ENCODE measurements at places on chromosomes 3 and 15.
A peak's percentile ranks its signal among the peaks of the same experiment; 100 is the strongest.

DNA sequence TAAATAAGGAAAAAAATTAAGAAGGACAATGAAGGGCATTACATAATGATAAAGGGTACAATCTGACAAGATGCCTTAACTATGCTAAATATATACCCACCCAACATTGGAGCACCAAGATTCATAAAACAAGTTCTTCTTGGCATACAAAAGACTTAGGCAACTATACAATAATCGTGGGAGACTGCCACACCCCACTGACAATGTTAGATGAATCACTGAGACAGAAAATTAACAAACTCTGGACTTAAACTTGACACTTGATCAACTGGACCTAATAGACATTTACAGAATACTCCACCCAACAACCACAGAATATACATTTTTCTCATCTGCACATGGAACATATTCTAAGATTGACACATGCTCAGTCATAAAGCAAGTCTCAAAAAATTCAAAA, 53.2 kb upstream of the IGSF11 start:
- DNase-seq, result no peak

DNA sequence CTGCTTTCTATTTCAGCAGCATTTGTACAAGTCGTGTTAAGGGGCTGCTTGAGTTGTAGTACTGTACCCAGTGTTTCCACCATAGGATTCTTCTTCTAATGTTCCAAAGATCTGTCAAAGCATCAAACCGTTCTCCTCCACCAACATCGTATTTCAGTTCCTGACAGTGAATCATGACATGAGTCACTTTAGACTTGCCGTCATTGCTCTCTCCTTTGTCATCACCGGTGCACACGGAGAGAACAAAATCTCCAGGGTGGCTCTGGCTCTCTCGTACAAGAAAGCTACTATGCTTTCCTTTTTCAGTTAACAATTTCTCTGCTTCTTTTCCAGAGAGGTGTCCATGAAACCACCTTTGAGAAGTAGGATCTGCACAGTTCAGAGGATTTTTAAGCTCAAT, 270.9 kb upstream of the CCDC54 start:
- DNase-seq, result no peak

DNA sequence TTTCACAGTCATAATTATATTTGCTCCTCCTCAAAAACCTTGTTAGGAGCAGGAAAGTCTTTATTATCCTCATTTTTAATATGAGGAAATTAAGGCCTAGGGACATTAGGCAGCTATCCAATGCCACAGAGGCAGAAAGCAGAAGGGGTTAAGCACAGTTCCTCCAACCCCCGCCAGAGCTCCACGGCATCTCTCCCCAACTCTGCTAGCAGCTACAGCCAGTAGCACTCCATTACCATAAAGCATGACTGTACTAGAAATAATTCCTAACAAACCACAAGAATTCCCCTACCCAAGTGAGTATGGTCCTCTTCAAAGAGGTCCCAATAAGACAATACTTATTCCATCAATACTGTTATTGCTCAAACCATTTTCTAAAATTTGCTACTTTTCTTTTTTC, 9.8 kb downstream of the HEG1 start:
- DNase-seq, result no peak

GRCh38 chr3:57164657-57165573, at the start of gene IL17RD:
Gene IL17RD (minus strand): TSS chr3:57165353. CDS start chr3:57165286, 67 bp downstream.
- peak; percentile 48 for DNase-seq

DNA sequence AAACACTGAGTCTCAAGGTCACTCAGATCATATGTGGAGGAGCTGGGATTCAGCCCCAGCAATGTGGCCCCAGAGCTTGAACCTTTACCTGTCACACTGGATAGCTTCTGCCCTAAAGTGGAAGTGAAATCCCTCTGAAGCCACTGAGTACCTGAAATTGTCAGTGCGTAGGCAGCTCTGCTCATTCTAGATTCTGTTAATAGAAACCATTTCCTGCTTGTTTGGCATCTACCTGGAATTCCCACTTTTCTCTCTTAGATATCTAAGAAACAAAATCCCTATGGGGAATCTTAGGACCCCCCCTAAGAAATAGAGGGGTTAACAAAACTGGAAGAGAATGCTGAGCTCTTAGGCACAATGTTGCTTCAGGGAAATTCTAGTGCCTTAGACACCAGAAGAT, 29.8 kb downstream of the FBXL22 start:
- no peak for DNase-seq

DNA sequence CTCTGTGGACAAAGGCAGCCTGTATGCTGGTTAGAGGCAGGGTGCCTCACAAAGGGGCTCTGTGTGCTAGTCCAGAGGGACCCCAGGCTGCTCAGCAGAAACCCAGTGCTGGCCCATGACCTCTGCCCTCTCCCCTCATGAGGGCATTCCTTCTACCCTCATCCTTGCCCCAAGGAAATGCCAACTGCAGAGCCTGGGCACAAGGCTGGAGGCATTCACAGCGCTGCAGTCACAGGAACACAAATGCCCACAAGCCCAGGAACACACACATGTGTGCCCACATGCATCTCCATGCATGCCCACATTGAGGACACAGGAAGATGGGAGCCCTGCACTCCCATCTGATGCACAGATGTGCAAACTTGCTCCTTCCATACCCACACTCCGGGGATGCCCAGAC, 3.8 kb downstream of the INKA1 start:
- DNase-seq, result no peak

DNA sequence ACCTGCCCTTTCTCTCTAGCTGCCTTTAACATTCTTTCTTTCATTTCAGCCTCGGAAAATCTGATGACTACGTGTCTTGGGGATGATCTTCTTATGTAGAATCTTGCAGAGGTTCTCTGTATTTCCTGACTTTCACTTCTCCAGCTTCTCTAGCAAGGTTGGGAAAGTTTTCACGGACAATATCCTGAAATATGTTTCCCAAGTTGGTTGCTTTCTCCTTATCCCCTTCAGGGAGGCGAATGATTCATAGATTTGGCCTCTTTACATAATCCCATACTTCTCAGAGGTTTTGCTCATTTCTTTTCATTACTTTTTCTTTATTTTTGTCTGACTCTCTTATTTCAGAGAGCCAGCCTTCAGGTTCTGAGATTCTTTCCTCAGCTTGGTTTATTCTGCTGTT, 62.1 kb upstream of the CCDC54 start:
- DNase-seq, result no peak

- no peak for DNase-seq
Observed at GRCh38 chr3:46539443-46540005, 26.6 kb downstream of the LRRC2 start.

GRCh38 chr15:72284781-72285180, 12.4 kb upstream of the PARP6 start:
- DNase-seq, result no peak

DNA sequence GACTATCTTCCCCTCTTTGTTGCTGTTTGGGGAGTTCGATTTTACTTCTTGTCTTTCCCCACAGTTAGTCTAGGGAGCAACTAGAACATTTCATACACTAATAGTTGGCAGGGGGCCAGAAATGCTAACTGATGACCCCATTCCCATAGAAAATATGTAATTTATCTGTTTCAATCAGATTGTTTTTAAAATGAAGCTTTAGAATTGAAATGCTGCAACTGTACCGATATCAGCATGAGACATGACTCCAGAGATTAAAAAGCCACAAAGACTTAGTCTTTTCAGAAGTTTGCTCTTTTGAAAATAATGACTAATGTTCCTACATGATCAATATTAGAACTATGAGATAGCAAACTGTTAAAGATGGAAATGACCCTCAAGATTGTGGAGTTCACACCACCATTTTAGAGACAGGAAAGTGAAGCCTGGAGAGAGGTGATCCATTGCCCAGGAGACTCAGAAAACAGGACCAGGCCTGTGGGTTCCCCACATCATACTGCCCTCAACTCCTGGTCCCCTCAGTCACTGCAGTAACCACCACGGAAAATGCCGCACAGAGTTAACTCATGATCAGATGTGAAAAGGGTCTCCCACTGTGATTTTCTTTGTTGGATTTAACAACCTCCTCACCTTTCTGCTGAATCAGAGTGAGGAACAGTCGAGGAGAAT, 130.3 kb downstream of the CHDH start:
- DNase-seq, result no peak

- peak; percentile 92 for DNase-seq
Observed at GRCh38 chr3:127697551-127698240, 24.9 kb downstream of the ABTB1 start.

DNA sequence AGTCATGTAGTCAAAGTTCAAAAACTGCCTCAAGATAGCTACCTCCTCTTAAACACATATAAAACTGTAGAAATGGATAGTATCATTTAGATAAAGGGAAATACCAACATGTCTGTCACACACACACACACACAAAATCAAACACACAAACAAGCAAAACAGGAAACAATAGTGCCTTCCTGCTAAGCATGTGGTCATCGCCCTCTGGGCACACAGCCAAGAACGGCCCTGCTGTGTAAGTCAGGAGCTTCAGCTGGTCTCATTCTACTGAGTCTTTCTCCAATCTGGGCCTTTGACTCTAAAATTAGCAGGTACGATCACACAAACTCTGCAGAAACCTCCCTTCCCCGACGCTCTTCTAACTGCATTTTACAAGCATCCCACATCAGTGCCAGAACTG, 272.2 kb upstream of the CHRNA7 start:
- no peak for DNase-seq

DNA sequence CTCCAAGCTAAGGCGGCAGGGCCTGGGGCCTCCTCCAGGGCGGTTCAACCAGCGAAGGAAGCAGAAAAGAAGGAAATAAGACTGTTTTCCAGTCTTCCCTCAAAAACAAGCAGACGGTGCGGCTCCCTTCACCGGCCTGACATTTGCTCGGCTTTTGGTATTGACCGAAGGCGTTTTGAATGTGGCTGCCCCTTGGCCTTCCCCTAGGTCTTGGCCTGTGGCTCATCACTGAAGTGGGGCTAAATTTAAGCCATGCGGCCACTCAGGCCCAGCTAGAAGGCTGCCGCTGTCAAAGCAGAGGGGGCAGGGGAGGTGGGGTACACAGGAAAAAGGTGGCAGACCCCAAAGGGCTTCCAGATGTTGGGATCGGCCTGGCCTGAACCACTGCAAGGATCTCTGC, 86.2 kb downstream of the SRGAP3 start:
- no peak for DNase-seq

- no peak for DNase-seq
Observed at GRCh38 chr3:162391301-162391700, 894.7 kb downstream of the OTOL1 start.

DNA sequence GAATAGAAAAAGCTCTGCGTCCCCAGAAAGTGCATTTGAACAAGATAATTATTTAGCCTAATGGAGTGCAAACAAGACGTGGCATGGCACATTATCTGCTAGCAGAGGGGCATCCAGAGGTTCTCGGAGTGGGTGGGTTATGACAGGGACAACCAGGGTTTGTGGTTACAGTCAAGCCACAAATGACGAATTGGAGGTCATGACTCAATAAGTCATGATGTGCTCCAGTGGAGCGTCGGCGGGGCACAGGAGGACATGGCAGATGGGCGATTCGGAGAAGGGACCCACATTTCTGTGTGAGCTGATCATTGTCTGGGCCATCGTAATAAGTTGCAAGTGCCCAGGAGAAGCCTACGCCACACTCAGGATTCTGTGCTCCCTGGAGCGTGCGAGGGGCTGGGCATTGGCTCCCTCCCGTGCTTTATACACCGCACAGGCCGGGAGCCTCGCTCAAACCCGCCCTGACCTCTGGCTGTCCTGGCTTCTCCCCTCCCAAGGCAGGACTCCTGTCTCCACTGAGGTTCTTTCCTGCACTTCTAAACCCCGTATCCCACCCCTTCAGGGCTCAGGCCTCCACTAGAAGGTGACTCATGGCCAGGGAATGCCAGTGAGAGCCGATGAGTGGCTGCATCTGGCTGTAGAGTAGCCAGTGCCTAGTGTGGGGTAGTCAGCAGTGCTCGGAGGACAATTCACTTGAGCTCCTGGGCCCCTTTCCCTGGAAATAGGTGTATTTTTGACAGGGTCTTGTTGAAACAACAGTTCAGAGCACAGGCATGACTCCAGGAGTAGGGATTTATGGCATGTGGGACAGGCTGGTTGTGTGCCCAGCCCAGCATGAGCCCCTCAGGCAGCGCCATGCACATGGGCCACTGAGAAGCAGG, 67.4 kb downstream of the GRIP2 start:
- DNase-seq, result no peak

DNA sequence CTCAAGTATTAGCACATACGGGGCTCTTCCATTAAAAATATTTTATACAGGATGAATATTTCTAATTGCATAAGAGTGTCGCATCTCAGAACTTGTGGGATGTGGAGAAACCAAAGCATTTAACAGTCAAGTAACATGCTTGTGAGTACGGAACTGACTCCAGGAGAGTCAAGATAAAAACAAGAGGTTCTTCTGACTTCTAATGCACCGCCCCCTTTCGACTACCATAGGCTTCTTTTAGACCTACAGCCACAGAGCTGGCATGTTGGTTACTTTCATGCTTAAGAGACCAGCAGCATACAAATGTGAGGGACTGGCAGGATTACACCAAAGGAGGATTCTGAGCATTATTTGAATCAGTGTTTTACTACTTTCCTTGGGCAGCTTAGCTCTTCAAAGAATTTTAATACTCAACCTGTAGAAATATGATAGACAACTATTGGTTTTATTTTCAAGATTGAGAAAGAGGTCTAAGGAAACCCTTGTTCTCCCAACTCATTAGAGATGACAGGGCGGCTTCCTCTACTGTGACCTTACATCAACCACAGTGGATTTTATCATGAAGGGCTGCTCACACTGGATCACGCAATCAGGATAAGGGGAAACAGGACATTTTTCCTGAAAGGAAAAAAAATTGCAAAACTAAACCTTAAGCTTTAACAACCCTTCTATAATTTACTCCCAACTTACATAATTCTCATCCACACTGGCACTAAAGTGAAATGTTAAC, 14.0 kb downstream of the ETV5 start:
- no peak for DNase-seq

DNA sequence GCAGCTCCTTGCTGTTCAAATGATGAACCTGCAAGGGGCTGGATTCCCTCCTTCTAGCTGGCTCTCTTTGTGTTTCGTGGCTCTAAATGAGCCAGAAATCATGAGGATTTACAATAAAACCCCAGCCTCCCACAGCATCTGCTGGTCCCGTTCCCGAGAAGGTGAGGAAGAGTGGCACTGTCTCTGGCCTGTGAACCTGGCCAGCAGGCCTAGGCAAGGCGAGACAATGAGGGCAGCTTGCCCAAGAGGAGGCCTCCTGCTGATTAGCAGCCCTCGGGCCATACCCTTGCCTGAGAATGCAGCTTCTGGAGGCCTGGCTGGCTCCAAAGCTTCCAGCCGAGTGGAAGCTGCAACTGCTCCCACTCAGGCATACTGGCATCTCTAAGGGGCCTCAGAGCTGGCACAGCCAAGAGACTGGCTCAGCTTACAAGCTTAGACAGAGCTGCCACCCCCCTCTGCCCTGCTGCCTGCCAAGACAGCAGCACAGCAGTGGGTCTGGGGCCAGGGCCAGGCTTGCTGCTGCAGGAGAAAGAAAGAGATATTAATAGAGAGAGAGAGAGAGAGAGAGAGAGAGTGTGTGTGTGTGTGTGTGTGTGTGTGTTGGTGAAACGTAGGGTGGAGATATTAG, 76.5 kb downstream of the HMG20A start:
- no peak for DNase-seq

- no peak for DNase-seq
Observed at GRCh38 chr3:64985072-64985471, 297.3 kb upstream of the ADAMTS9 start.

GRCh38 chr3:24523215-24523614, 28.6 kb upstream of the THRB start:
- no peak for DNase-seq

- no peak for DNase-seq
Observed at GRCh38 chr15:72859017-72859756, 75.6 kb upstream of the ADPGK start.

- no peak for DNase-seq
Observed at GRCh38 chr3:31695280-31696008, 162.7 kb downstream of the STT3B start.
